ENCODE measurements at places on chromosomes 13 and 19.

GRCh38 chr13:35164324-35164932 is 222.4 kb downstream of the NBEA start:
- DNase-seq: no peak

DNA sequence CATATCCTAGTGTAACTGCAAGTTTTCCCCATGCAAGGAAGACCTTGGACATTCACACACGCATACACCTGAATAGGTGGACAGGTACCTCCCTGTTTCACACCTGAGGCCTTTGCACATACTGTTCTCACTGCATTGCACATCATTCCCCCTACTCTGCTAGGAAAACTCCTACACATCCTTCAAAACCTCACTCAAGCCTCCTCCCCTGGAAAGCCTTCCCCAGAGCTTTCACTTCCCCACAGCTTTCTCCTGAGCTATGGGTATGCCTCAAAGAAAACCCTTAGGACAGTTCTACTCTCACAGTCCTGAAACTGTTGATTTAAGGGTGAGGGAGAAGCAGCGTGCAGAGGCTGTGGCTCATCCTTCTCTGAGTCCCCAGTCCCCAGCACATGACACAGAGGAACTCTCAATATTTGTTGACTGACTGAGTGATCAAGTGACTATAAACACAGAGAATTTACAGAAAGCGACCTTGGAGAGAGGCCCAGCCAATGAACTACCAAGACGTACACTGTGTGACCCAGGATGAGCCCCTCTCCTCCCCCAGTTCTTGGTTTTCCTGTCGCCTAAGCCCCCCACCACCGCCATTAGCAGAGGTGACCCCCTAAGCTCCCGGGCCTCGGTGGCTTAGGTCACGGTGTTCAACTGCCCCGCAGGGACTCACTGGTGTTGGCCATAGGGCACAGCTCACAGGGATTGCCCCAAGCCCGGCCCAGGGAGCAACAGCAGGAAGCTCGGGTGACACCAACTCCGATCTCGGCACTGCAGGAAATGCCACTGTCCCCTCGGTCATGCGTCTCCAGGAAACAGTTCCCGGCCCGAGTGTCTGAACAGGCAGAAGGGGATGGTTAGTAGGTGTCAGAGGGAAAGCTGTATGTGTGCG is 40.6 kb downstream of the FBN3 start:
- DNase-seq: no peak

DNA sequence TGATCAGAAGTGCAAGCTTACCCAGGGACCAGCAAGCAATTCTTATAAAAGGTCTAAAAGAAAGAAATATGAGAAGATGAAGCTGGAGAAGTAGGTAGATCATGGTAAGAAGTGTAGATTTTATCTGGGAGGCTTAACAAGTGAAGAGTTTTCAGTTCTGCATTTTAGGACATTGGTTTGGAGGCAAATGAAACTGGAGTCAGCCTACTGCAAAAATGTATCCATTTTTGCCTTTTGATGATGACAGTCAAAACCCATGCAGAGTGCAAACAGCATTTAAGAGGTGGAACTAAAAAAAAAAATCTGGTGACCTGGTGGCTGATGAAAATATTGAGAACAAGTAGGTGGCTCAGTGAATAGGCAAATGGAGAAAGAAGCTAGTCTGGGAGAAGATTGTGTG is 216.9 kb downstream of the DNAJC15 start:
- DNase-seq: no peak

DNA sequence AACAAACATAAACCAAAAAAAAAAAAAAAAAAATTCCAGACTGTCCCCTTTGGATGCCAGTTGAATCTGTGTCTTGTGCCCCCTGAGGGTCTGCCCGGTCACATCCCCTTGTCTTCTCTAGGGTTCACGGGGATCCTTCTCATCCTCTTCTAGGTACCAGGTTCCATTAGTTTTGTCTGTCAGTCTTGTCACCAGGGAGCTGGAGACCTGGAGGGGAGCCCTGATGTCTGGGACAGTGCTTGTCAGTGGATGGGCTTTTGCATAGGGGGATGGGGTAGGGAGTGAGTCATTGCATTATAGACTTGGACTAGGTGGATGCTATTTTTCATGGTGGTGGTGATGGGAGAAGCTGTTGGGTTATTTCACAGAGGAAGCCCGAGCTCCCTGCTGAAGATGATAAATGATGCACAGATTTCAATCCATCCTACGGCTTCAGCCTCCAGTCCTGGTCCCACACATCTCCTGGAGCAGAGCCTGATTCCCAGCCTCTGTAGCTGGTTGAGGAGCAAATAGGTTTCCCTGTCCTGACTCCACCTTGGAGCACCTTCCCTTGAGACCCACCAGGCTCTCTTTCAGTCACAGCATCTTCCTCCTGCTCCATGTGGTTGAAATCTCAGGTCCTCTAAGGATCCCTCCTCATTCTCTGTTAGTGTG is 26.0 kb downstream of the WTIP start:
- DNase-seq: no peak

DNA sequence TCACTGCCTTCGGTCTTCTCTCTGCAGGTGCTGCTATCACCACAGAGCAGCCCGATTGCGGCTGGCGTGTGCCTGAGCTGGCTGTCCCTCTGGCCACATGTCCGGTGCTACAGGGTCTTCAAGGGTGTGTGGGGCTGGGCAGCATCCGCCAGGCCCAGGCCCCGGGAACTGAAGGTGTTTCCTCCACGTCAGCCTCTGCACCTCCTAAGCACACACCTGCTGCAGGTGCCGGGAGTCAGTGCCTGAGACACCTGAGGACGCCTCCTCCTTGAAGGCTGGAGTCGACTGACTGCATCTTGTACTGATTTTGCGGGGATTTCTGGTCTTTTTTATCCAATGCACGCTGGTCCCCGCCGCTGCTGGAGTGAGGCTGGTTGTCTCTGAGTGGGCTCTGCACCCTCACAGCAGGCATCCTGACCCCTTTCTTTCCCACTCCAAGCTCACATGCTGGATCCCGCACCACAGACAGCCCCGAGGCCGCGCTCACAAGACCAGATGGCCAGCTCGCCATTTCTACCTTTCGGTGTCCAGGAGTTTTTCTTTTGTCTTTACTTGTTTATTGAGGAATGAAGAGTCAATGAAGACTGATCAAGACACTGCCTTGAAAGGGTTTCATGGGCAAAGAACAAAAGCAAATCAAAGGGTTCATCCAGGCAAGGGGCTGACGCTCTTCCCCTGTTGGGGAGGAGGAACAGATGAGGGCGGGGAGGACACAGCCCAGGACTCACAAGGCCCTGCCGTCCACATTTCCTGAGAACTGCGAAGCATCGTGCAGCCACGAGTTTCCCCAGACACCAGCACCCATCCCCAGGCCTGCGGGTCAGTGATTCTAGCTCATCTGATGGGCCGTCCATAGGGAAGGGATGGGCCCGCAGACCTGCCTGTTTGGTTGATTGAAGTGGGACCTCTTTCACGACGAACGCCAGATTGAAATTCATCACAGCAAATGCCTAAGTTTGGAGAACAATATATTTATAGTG is 203.8 kb upstream of the SOX1 start:
- no peak for DNase-seq

DNA sequence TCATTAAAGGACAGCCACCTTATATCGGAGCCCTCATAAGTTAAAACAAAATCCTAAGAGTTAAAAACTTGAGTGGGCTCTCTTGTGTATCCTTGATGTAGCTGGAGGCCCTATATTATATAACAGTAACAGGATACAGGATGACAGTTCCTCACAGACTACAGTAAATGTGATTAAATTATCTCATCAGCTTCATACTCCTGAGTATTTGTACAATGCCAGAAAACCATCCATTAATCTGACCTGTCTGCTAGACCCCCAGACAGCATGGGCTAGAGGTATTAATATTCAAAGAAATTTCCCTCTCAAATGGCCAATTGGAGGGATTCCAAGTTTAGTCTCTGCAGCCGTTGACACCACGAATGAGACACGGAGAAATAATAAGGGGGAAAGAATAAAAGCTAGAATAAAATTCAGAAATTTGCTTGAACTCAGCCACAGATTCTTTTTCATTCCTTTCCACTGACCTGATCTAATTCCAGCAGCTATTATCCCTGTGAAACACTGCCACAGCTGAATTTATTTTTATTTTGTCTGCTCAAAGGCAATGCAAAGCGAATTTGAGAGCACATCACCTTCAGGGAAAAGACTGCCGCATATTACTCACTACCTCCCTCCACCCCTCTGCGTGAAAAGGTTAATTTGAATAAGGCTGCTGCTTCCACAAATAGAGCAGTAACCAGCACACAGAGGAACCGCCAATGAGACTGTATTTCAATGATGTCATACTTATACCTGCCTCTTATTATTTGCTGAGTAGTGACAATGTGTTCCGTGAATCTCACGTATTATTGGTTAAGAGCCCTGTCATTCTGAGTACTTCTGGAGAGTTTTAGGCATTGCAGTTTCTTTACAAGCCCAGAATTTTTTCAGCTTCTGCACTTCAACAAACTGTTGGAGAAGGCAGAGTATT is 155.9 kb upstream of the KLF12 start:
- no peak for DNase-seq

DNA sequence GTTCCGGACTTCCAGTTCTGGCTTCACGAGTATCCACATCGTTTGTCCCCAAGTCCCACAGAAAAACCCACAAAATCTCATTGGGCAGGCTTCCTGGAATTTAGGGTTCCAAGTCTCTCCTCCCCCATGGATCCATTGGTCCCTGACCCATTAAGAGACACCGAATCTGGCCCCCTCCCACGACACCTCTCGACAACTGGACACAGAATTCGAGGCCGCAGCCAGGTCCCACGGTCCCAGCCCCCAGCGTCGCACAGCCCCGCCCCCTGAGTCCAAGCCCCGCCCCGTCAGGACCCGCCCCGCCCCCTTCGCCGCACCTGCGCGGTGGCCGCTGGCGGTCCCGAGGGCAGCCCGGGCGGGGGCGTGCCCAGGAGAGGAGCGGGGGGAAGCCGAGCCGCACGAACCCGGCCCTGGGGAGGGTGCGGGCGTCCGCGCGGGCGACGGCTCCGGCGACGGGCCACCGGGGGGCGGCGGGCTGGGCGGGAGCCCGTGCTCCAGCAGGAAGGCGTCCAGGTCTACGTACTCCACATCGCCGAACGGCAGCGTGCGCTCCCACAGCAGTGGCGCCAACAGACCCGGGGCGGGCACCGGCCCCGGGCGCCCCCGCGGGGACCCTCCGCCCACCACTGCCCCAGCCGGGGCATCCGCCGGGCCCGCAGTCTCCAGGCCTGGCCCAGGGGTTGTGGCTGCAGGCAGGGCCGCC is 1.8 kb downstream of the DBP start:
- DNase-seq: peak; percentile 72

DNA sequence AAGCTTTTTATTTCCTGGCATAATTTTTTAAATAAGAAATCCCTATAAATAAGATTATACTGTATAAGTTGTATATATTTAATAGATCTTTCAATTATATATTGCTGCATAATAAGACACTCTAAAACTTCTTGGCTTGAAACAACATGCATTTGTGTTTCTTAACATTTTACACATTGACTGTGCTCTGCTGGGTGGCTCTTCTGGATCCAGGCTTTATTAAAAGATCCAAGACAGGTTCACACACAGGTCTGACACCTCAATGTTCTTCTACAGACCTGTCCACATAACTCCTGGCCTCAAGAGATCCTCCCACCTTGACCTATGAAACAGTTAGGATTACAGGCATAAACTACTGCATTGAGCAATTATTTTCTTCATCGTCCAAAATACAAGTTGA is 77.6 kb upstream of the PCDH17 start:
- no peak for DNase-seq

- no peak for DNase-seq
Measured at GRCh38 chr13:105758918-105759860, 776.3 kb downstream of the EFNB2 start.

GRCh38 chr13:108895220-108895704 is 265.9 kb downstream of the MYO16 start:
- DNase-seq: no peak

- DNase-seq: no peak
Measured at GRCh38 chr13:88103824-88104223, 432.7 kb downstream of the SLITRK5 start.

DNA sequence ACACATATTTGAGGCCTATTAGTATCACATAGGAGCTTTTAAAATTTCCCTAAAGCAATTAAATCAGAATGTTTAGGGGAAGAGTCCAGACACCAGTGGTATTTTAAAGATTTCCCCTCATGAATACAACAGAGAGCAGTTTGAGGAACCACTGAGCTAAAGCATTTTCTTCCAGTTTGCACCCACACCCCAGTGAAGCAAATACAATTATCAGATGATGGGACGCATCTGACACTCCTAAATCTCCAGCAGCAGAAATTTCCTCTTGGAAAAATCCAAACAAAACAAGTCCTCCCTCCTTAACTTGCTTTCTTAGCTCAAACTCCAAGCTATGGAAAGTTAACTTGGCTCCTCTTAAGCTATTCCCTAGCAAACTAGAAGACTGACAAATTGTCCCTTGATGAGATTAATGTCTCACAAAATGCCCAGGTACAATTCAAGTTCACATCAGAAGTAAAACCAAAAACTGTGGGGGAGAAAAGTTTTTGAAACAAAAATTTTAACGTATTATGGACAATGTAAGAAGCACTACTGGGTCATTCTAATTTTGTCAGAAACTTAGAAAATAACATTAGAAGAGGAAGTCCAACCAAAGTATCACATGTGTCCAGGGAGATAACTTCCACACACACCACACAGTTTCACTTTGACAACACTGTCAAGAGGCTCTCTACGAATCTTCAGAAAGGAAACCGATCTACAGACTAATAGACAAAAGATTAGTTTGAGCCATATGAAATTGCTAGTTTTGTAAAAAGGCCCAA is 74.1 kb downstream of the ABCC4 start:
- DNase-seq: no peak

- DNase-seq: no peak
Measured at GRCh38 chr13:109691689-109692088, 94.7 kb downstream of the IRS2 start.

DNA sequence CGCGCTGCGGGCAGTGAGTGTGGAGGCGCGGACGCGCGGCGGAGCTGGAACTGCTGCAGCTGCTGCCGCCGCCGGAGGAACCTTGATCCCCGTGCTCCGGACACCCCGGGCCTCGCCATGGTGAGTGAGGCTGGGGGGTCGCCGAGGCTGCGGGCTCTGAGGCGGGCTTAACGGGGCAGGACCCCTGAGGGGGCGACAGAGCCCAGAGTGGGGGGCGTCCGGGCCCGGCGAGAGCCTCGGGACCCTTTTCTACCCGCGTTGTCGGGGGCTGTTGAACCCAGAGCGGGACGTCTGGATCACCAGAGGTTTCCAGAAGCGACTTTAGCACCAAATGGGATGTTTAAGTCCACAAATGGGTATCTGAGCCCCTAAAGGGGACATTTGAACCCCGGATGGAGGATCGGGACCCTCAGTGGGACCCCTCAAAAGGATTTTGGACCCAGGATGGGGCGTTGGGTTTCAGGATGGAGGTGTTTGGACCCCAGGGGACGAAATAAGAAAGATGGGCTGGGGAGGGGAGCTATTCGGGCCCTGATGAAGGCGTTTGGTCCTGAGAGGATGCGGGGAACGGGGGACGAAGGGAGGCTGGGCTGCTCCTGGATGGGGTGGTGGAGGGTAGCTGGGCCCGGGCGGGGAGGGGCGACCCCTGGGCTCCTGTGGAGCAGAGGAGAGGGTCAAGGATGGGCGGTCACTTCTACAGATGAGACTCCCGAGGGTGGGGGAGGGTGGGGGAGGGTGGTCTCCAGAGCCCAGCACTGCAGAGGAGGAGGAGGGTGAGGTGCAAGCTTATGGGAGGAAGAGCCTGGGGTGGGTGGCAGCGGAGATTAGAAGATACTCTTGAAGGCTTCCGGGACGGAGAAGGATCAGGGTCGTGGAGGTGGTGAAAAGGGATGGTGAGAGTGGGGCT is at the start of gene CALM3:
TSS of gene CALM3 (plus strand) at position 13 of the 907 bp plus-strand sequence. CDS start at position 118, 105 bp downstream.
- DNase-seq: no peak
